ENCODE measurements at places on chromosomes 6 and 20. TPM values are rescaled to one million over a fixed set of nuclear protein-coding genes. Genes with fewer than 3 reads are reported as not detected.

- H3K36me3 ChIP-seq: no peaks in the 10 kb centered on the region
- no peak overlapping the region for H3K4me3 ChIP-seq
- H3K27me3 ChIP-seq: no peaks in the 10 kb centered on the region
- no peaks in the 10 kb centered on the region for H3K4me1 ChIP-seq
Observed at GRCh38 chr20:57205606-57206219, 60.7 kb downstream of the BMP7 start.

DNA sequence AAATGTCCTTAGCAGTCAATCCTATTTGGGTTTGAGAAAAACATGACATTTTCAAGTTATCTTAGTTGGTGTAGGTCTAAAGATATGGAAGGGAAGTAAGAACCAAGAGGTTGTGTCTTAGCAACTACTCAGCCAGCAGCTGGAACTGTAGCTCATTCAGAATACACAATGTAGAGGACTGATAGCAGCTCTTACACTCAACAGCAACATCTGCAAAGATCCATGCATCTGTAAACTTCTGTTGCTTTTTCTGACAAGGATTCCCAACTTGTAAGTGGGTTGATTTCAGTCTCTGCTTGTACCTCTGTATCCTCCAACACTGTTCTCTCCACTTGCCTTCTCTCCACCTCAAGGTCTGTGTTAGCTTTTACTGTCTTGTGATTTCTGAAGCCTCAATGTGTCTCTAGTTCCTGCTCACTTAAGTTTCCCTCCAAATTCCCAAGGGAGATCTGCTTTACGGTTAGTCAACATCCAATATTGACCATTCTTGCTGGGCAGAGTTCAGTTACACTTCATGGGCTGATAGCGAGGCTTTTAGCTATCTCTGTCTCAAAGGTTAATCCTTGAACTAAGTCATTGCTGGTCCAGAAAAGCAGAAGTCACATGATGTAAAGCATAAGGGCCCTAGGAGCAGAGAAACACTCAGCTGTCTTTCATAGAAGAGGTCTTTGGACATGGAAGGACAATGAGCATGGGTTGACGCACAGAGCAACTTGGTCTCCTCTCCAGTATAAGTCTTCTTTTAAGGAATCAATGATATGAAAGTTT lies 71.6 kb upstream of the LGSN start:
- H3K4me1 ChIP-seq: no peaks in the 10 kb centered on the region
- no peak for DNase-seq
- no peaks in the 10 kb centered on the region for H3K27me3 ChIP-seq
- no peaks in the 10 kb centered on the region for H3K36me3 ChIP-seq

ALDH8A1 gene
- 4.9 TPM for total RNA-seq

GRCh38 chr20:24662752-24663365 lies 193.4 kb downstream of the SYNDIG1 start:
- DNase-seq: no peak
- no peak overlapping the region for H3K27ac ChIP-seq
- H3K4me3 ChIP-seq: no peak overlapping the region
- H3K27me3 ChIP-seq: no peaks in the 10 kb centered on the region
- H3K4me1 ChIP-seq: no peaks in the 10 kb centered on the region

- no peak overlapping the region for H3K4me3 ChIP-seq
- no peaks in the 10 kb centered on the region for H3K36me3 ChIP-seq
- H3K27me3 ChIP-seq: no peaks in the 10 kb centered on the region
- no peak for DNase-seq
- no peaks in the 10 kb centered on the region for H3K4me1 ChIP-seq
Observed at GRCh38 chr6:27154696-27155095, 92.8 kb upstream of the PRSS16 start.

Measured in testis (tissue), 5 donors.